Thoracic aorta (tissue), 2 donors: ENCODE measurements at places on chromosomes 6 and 20.

- DNase-seq, result no peak
These were observed 281.2 kb upstream of the SUPT3H start for GRCh38 chr6:45658958-45659357.

GRCh38 chr6:45535933-45536332, 158.2 kb upstream of the SUPT3H start:
- no peak for DNase-seq

- DNase-seq, result no peak
These were observed 642 bp downstream of the EEF1A2 start for GRCh38 chr20:63497946-63498935.

DNA sequence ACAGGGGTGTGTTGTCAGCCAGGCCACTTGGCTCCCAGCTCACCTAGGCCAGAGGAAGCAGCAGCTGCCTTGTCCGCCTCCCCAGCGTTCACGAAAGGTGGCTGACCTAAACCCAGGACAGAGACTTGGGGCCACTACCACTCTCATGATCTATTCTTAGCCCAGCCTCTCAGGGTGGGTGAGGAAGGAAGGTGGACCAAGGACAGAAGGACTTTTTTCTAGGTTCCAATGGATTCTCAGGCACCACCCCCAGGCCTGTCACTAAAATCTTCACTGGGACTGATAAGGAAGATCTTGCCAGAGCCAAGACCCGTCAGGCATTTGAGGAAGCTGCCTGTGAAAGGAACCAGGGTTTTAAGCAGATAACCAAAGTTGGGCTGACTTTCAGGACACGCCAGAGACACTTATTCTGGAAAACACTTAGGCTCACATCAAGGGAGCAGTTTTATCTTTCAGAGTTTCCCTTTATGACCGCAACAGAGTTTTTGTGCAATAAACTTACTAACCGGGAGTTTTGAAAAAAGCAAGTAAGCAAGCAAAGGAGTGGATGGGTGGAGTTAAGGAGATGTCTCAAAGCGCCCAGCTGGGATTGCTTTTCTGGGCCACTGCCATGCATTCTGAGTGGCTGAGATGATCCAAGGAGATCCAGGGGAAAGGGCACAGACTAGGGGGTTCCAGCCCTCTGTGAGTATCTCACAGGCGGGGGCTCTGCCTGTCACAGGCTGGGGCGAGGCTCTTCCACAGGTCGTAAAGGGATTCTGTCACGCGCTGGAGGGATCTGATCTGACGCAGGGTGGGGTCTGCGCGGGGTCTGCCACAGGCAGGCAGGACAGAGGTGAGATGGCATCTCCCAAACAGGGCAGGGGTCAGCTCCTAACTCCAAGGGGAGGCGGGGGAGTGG, 989 bp downstream of the FITM2 start:
- DNase-seq, result no peak

- DNase-seq, result no peak
These were observed 351.2 kb downstream of the CDC5L start for GRCh38 chr6:44738601-44739146.

DNA sequence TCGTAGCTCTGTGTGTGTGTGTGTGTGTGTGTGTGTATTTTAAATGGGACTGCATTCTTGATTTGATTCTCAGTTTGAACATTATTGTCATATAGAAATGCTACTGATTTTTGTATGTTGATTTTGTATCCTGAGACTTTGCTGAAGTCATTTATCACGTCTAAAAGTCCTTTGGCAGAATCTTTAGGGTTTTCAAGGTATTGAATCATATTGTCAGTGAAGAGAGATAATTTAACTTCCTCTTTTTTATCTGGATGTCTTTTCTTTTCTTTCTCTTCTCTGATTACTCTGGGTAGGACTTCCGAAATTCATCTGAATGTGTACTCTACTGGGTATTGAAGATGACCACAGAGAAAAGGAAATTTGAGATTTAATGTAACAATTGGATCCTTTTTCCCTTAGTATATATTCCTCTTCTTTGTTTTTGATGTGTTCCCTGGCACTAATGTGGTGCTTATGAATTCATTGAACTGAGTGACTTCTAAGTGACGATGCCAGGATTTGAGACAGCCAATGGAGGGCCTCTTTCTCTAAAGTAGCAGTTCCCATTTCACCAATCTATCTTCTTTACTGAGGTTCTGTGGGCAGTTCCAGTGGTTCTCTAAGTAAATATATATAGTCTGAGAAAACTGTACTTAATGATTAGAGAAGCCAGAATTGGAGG, 47.6 kb downstream of the TNFAIP3 start:
- no peak for DNase-seq

DNA sequence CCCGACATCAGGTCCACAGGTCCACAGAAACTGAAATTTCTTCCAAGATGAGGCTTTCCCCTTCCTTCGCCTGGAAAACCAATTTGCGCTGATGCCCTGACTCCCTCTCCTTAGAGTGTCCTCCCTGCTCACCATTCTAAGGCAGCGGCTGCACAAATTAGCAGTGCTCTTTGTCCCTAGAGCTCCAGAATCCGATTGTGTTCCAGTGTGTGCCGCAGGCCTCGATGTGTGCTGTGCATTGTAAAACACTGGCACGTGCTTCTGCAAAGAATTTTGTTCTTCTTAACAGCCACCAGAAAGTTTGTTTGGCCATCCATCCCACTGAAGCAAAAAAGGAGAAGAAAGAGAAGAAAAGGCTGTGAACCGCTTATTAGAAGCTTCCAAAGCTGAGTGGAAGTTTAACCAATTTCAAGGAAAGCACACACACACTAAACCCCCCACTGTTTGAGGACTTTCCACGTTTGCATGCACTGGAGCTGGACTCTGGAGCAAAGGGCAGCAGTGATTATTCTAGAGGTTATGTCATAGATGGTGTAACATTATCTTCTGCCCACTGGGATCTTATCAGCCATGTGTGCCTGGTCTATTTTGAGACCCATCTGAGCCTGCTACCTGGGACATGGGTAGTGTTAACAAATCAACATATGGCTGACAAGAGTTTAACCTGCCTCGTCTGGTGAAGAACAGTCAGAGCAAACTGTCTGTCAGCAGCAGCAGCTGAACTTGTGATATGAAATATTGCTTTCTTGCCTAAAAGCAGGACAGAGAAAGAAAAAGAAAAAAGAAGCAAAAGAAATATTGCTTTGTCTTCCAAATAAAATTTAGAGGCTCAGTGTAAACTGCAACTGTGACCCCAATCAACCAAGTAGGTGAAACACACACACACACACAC, 64.9 kb upstream of the RREB1 start:
- DNase-seq, result no peak

DNA sequence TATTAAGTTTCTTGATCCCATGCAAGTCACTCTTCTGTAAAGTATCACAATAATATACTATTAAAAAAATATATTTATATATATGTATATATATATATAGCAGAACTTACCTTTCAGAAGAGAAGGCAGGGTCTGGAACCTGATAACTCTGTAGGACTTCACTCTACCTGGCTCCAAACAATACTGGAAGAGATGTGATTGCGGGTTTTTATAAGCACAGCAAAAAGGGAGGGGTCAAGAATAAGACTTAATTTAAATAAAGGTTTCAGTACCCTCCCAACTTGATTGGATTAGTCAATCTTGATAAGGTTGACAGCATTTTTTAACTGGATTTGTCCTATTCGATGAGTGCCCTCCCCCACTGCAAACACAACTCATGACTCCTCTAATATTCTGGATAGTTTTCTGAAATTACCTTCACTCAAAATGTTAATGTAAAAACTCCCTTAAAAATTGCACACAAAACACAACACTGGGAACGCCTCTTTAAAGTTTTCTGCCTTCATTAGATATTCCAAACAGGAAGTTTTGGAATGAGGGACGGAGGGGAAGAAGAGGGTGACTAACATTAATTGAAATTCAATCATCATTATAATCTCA, 4.0 kb upstream of the ZNF217 start:
- no peak for DNase-seq

- no peak for DNase-seq
These were observed 46.3 kb upstream of the PLN start for GRCh38 chr6:118501765-118502164.

GRCh38 chr6:79134699-79135474, 56.8 kb upstream of the PHIP start:
- no peak for DNase-seq

DNA sequence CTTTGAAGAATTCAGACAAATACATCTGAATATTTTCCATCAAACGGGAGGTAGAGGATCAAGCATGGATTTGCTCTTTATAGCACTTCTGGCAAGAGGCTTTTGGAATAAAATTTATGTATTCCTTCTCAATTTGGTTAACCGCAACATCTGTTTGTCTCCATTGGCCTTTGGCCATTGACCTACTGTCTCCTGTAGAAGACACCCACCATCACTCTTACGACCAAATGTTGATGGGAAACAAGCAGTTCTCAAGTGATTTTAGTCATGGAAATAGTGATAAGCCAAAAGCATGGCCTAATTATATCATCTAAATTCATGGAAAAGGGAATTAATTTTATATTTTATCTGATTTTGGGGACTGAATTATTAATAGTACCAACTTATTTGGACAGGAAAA, 591.9 kb downstream of the CD109 start:
- DNase-seq, result no peak

- DNase-seq, result no peak
These were observed 164.8 kb downstream of the TFAP2C start for GRCh38 chr20:56793916-56794315.

DNA sequence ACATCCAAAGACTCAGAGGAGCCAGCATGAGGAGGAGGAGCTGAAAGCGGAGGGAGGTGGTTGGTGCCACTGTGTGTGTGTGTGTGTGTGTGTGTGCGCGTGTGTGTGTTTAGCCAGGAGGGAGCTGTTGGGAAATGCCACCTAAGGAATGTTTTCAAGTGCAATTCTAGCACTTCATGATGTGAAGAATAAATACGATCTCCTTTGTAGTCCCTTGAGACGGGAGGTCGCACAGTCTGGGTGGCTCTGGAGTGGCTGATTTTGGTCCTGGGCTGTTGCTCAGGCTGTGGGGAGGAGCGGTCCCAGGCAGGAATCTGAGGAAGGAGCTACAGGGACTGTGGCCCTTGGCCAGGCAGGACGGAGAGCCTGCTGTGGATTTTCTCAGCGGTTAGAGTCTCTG, 93.7 kb downstream of the PPP1R14C start:
- DNase-seq, result no peak

- no peak for DNase-seq
These were observed 29.1 kb downstream of the RREB1 start for GRCh38 chr6:7136859-7137334.

- DNase-seq, result no peak
These were observed 30.3 kb downstream of the HACE1 start for GRCh38 chr6:104829183-104829958.

GRCh38 chr6:166483573-166484250, 101.0 kb upstream of the MPC1 start:
- no peak for DNase-seq

DNA sequence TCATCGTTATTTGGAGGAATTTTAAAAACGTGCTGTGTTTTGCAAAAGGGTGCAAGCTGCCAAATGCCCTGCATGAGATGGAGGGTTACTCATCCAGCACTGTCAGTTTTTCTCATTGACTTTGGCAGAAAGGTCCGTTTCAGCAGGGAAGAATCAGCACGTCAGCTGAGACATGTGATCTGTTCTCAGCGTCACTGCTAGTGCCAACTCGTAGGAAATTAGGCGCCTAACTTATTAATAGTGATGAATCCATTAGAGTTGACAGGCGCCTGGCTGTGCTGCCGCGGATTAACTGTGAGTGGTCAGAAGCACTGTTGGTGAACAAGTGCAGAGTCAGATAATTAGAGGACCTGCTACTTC, 175.5 kb upstream of the FOXQ1 start:
- DNase-seq, result no peak

DNA sequence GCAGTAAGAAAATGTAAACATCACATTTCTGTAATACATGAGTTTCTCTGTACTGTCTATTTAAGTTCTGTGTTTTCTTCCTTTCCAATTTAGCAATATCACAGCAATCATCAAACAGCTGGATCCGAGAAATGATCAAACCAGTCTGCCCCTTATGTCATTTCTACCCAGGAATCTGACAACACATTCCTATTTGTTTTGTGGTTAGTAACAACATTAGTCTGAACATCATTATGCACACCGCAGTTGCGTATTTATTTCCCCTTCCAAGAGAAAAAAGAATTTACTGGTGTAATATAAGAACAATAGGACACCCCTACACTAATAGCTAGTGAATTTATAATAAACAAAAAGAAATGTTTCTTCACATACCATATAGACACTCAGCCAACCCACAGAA, 179.5 kb downstream of the BTBD9 start:
- no peak for DNase-seq

GRCh38 chr6:106630366-106630765, 988 bp downstream of the QRSL1 start:
- no peak for DNase-seq

- DNase-seq, result no peak
These were observed 13.6 kb downstream of the POU3F2 start for GRCh38 chr6:98847779-98848538.

GRCh38 chr6:134539865-134540323, 222.0 kb upstream of the SGK1 start:
- DNase-seq, result no peak

GRCh38 chr6:75824160-75824559, 75.1 kb downstream of the MYO6 start:
- DNase-seq, result no peak

DNA sequence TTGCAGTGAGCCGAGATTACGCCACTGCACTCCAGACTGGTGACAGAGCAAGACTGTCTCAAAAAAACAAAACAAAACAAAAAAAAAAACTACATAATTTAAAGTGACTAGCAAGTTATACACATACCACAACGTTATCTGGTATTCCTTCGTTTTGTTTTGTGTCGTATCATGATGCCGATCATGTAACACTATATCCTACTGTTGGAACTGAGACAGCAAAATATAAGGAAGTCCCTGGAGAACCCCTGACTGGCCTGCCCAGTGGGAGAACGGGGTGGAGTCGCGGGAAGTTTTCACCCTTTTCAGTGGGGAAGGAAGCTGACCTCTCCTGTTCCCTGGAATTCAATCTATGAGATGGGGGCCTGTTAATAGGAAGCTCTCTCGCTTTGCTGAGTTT, 15.1 kb downstream of the SOX4 start:
- no peak for DNase-seq

- no peak for DNase-seq
These were observed 209.0 kb upstream of the CITED2 start for GRCh38 chr6:139583420-139583819.

DNA sequence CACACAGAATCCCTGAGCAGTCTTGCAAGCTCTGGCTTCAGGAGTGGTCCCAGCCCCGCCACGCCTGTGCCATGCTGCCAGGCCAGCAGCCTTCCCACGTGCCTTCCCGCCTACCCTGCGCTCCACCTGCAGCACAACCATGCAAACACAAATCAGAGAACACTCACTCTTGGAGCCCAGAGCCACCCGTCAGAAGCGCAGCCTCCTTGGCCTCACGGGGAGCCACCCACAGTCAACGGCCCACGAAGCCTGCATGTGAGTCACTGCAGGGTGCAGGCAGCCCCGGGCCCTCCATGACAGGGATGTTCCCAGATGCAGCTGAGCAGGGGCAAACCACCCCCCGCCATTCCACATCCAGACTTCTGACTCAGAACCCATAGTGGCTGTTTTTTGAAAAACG, 217.0 kb downstream of the DLL1 start:
- DNase-seq, result no peak

DNA sequence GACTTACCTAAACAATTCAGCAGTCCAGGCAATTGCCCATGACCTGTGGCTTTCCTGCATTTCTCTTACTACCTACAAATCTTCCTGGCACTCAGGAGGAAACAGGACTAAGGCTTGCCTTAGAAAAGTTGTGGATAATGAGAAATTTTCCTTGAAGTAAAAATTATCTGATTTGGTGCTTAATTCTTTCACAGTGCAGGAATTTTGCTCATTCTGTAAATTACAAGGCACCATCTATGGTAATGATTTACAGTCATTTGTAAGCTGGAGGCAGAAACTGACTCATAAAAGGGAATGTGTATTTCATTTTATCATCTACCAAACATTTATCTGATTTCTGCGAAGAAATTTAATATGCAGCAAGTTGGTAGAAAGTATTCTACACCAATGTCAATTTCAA, 211.5 kb upstream of the FKBP1C start:
- DNase-seq, result no peak
